Inflammatory macrophage treated with lipopolysaccharide for 1 hour (primary cell): ENCODE measurements at places on chromosomes 3 and 15.

DNA sequence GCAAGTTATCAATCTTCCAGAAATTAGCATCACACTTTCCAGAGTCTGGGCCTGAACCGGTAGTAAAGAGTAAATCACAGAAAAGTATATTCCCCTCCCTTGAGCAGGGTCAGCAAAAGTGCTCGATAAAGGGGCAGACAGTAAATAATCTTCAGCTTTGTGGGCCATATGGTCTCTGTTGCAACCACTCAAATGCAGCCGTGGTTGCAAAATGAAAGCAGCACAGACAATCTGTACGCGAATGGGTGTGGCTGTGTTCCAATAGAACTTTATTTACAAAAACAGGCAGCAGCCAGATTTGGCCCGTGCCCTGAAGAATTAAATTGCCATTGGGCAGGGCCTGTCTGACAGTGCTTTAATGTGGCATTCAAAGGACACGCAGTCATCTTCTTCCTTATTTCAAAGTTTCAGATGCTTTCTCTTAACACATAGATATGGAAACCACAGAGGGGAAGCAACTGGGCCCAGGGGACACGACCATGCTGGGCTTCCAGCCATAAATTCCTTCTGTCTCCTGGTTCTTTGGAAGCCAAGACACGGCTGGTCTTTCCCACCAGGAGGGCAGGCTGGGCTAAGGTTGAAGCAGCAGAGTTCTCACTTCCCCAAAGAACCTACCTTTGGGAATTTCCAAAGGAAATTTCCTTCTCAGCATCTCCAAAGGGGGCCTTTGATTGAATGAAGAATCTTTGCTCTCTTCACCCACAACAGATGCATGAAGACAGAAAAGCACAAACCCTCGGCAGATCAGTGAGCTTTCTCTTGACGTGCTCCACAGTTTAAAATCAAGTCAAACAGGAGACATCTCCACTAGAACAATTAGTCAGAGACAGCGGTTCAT lies 489.8 kb upstream of the PROK2 start:
- peak; percentile 66 for DNase-seq

- no peak for DNase-seq
Measured at GRCh38 chr3:45946875-45947274, 3.6 kb downstream of the CXCR6 start.

DNA sequence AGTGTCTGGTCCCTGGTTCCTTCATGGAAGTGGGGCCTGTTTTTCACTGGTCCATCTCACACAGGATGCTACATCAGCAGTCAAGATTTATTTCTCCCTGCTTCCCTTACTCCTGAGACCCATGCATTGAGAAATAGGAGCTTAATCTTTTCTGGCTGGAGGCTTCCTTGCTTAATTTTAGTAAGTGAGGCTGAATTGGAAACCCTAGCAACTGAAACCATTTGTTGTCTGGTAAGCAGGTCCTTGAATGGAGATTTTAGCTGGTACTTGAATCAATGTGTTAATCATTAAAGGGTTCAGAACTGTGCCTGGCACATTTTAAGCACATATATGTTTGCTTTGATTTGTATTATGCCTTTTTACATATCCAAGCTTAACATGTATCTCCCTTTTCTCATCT lies 20.2 kb upstream of the MEF2A start:
- no peak for DNase-seq

DNA sequence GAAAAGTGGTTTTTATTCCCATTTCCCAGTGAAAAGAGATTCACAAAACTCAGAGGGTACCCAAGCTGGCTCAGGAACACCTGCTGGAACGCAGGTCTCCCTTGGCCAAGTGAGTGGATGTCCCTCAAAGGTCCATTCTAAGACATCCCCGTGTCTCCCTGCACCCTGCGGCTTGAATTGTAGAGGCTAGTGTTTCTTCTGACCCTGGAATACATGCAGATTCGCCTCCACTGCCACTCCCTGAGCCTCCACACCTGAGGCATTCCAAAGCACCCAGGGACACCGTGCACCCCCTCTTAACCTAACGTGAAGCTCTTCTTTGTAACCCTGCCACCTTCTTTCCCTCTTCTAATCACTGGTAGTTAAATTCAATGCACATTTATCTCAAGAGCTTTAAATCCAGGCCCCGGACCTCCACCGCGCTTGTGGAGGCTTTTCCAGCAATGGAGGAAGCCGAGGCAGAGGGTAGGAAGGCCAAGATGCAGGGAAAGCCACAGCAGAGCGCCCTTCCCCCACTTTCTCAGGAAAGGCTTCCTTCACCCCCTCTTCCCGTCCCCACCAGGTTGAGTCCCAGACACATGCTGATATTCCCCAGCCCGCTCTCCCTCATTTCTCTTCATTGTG lies 590 bp upstream of the ITGA11 start:
- DNase-seq, result no peak

DNA sequence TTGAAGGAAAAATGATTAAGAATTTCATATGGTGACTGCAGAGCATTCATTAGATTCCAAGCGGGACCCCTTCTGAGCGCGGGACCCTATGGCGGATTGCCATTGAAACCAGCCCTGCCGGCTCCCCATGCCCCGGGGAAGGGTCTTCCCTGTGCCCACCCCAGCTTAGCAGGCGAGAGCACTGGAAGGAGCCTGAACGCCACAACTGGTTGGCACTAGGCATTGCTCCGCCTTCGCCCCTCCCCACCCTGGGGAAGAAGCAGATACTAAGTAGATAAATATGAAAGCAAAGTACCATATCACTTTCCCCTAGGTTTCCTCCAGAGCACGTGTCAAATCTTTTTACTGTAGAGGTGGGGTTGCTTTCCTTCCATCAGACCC lies 70.7 kb downstream of the CYP19A1 start:
- no peak for DNase-seq

DNA sequence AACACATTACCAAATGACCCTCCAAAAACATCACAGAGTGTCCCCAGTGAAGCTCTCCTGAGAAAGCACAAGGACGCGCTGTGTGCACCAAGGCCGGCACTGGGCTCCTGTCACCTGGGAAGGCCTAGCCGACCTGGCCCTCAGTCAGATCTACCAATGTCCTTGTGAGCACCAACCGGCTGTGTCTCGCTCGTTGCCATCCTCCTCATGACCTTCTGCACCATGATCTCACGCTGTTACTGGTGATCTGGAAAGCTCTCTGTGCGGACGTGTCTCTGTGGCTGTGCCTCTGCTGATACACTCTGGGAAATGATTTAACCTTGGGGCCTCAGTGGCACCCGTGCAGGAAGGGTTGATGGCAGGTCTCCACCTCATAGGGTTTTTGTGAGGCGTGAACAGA lies 24.2 kb downstream of the ZXDC start:
- no peak for DNase-seq

DNA sequence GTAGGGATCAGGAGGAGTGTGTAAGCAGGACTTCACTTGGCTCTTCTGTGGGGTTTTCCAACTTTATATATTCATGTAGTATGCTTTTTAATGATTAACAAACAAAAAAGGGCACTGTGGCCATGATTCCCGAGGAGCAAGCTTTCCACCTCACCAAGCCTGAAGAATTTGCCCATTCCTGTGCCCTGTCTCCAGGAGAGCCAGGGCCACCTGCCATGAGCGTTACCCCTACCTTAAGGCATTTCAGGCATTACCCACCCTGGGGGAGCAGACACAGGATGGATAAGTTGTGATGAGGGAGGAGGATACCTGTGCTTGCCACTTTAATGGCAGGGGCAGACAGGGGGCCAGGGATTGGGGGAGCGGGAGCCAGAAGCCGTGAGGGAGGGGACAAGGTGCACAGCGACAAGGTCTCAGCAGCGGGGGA lies 3.0 kb downstream of the TRPM1 start:
- no peak for DNase-seq

DNA sequence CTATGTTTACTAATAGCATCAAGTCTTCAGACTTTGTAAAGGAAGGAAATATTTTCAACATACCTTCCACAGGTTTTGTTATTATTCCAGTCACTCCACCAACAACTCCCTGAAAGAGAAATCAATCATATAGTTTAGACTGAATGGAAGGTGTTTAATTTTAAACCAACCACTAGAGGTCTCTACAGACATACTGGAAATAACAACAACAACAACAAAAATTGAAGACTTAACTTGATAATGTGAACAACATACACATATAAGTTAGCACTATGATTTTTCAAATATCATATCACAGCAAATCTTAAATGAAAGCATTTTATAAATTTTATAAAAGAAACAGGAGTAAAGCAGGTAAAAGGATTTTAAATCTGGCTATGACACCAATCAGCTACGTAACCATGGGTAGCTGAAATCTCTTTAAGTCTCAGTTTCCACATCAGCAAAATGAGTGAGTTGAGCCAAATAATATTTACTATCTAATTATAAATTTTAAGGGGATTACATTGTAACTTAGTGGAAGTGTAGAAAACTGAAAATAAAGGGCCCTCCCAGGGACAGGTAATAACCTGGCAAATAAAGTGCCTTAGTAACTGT lies 188.2 kb downstream of the VPS13C start:
- DNase-seq, result no peak

- DNase-seq, result no peak
Measured at GRCh38 chr15:51848811-51849210, 19.4 kb downstream of the TMOD3 start.

DNA sequence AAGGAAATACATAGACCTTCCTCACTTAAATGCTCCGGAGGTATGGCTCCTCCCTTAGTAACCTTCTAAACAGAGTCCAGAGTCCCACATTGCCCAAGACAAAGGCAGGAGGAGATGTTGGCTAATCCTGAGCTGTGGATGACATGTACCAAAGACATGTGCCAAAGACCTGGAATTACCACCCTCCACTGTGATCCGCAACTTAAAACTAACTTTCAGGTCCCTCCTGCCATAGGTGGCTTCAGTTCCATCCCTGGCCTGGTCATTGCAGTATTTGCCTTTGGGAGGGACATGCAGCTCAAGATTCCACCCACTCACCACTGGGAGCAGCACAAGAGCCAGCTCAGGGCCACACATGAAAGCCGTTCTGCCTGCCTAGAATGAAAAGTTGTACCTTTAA lies 28.0 kb downstream of the MYZAP start:
- DNase-seq, result no peak

- DNase-seq, result no peak
Measured at GRCh38 chr3:182323898-182324297, 469.4 kb upstream of the ATP11B start.

- DNase-seq, result peak; percentile 66
Measured at GRCh38 chr15:63668601-63669000, 71.4 kb downstream of the FBXL22 start.

- DNase-seq, result no peak
Measured at GRCh38 chr3:139627759-139628158, 50.0 kb downstream of the NMNAT3 start.

- no peak for DNase-seq
Measured at GRCh38 chr3:41898631-41899030, 63.3 kb downstream of the ULK4 start.

GRCh38 chr15:93948726-93949125 lies 282.6 kb upstream of the MCTP2 start:
- DNase-seq, result no peak

DNA sequence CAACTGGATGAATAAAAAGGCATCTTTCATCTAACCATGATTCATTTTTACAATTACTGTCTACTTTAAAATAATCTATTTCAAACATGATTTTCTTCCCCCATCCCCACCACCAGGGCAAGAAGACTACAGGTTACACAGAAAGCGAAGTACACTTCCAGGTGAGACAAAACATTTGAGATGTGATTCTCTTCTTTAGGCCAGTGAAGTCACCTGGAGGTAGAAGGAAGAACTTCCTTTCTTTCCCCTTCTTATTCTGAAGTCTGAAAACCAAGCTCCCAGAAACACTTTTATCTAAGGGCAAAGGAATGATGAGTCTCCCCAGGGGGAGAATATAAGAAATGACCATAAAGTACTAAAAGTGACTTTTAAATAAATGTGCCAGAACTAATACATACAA lies 36.7 kb downstream of the SHQ1 start:
- no peak for DNase-seq

- no peak for DNase-seq
Measured at GRCh38 chr15:57444877-57445513, 68.7 kb downstream of the CGNL1 start.

DNA sequence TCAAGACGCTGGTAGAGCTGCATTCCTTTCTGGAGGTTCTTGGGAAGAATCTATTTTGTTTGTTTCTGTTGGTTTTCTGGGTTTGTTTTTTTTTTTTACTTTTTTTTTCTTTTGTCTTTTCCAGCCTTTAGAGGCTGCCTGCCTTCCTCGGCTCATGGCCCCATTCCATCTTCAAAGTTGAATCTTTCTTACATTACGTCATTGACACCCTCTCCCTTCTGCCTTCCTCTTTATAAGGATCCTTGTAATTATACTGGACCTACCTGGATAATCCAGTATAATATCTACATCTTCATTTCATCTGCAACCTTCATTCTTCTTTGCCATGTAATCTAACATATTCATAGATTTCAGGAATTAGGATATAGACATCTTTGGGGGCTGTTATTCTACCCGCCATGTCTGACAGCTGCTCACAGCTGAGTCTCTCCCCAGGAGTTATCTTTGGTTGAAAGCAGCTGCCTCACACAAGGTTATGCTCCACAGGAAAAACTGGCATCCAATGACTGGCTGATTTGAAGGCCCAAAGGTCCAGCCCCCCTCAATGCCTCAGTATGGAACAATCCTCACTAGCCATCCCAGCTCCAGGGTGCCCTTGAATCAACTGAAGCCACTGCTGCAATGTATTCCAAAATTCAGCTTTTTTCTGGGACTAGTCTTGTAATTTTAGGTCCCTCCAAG lies 38.4 kb upstream of the THBS1 start:
- no peak for DNase-seq

- DNase-seq, result no peak
Measured at GRCh38 chr15:66018488-66018797, 149.2 kb downstream of the RAB11A start.

GRCh38 chr3:9501226-9501625 lies 52.4 kb downstream of the LHFPL4 start:
- no peak for DNase-seq

DNA sequence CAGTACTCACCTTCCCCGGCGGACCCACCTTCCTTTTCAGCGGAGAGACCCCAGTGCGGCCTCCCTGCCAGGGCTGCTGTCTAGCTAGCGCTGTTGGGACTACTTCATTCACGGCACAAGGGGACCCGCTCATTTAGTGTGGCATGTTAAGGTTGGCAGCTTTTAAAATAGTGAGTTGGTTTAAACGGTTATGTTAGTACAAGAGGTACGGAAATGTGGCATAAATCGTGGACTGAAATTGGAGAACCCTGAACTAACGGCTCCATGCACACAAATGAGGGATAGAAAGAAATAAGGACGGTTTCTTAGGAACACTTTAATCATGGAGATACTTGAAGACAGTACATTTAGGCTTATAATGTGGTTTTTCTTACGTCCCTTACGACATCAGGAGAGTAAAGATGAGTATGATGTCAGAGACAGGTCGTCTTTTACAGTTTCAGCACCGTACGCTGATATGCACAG lies 752 bp downstream of the CEP63 start:
- peak; percentile 24 for DNase-seq

DNA sequence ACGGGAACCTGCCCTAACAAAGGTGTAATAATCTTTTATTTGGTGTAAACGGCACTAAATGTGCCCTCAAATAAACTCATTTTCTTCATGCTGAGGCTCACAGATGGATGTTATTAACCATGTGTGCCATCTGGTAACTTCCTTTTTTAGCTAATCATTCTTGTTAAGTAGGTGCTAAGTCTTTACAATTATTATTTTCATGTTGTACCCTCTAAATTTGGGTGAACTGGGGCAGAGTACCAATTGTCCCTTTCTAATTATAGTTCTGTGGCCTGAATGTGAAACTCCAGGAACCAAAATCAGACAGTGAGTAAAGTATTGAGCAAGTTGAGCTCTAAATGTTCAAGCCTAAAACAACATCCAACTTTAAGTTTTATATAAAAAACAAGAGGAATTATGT lies 220.7 kb upstream of the CADM2 start:
- no peak for DNase-seq
